ENCODE measurements at places on chromosomes 7 and 10.

- no peak for DNase-seq
Observed at GRCh38 chr10:38102880-38103279, 8.7 kb downstream of the ZNF37A start.

DNA sequence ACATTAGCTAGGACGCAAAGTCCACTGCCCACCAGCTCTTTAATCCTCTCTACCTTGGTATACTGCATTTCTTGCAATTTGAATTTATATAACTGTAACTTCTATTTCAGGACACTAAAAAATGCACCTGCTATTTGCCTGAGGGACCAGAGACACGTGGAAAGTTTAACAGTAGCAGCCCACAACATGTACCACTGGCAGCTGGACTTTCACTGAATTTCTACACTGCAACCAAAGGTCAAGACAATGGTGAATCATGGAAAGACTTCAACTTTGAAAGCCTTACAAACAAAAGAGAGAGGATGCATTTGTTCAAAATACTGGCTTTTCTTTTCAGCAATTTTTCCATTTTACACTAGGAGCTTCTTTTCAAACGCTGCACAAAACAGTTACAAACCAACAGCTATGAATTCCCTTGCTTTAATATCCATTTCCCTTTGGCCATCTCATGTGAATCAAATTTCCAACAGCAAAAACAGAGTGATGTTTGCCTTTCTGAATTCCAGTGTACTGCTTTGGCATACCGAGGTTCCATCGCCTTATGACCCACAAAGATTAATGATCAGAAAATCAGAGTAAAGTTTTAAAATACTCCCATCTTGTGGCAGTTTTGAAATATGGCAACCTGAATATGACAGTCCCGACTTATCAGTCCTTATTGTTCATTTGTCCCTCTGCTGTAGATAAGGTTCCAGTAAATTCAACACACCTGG, 29.9 kb upstream of the HNRNPH3 start:
- DNase-seq = no peak

DNA sequence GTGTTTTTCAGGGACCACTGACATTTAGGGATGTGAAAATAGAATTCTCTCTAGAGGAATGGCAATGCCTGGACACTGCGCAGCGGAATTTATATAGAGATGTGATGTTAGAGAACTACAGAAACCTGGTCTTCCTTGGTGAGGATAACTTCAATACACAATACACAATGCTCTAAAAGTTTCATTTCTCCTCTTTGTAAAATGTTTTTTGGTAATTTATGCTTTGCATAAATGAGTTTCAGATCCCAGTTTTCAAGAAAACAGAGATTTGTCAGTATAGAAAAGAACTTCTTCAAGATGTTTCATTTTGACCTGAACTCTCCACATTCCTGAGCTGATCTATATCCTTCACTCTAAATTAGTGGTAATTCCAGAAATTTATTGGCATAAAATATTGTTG, 14.2 kb downstream of the ZNF92 start:
- no peak for DNase-seq

GRCh38 chr7:51235593-51236313, 80.9 kb downstream of the COBL start:
- no peak for DNase-seq

DNA sequence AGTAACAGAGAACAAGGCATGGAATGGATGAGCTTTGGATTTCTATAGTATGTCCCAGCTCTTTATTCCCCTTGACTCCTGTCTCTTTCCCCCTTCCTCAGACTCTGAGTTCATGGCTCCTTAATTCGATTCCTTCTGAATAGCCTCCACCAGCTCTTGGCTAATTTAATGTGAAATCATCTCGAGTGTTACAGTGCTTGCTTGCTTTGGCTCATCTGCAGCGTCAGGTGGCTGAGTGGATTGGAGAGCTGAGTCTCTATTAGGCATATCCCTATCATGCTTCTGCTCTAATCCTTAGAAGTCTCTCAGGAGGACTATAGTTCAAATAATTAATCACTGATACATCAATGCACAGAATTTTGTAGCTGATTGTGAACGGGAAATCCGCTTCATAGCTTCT, 134.6 kb downstream of the LRRC4 start:
- DNase-seq = no peak

DNA sequence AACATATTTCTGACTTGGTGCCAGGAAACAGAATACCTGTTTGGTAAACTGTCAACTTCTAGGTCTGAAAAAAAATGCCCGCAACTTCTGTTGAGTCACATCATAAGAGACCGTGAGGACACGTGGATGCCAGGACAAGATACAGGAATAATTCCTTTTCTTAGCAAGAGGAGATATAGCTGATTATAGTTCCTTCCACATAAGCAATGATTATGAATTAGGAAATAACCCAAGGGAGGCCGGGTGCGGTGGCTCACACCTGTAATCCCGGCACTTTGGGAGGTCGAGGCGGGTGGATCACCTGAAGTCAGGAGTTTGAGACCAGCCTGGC, 75.2 kb downstream of the CDC123 start:
- no peak for DNase-seq

Measured in femur (tissue), 1 donor.